ENCODE measurements at places on chromosomes 11 and 22.

- no peak for DNase-seq
Observed at GRCh38 chr11:72900013-72900412, 85.8 kb downstream of the ATG16L2 start.

DNA sequence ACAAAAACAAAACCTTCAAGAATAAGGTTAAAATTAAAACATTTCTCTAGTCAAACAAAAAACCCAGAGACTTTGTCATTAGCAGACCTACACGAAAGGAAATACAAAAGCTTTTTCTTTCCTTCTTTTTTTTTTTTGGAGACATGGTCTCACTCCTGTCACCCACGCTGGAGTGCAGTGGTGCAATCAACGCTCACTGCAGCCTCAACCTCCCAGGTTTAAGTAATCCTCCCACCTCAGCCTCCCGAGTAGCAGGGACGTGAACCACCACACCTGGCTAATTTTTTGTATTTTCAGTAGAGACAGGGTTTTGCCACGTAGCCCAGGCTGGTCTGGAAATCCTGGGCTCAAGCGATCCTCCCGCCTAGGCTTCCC, 30.5 kb downstream of the PLA2G6 start:
- DNase-seq = no peak

GRCh38 chr11:1549338-1550330, 22.4 kb downstream of the DUSP8 start:
- DNase-seq = no peak

DNA sequence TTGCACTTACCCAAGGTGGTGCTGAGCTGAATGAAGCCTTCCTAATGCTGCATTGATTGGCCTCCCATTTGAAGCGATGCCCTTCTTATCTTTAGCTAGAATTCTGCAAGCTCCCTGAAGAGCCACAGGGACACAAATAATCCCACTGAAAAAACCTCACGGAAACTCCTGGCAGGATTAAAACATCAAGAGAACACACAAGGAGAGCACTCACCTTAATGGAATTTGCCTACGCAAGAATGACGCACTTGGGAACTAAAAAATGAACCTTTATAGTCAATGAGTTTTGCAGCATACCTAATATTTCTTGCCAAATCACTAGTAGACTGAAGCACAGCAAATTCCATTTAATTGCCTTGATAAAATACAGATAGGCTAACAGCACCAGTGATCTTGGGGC, 232.8 kb upstream of the UBASH3B start:
- no peak for DNase-seq

- peak; percentile 57 for DNase-seq
Observed at GRCh38 chr11:86291466-86292262, 10.4 kb upstream of the HIKESHI start.

GRCh38 chr11:58152781-58153180, 27.5 kb upstream of the OR9I1 start:
- no peak for DNase-seq

GRCh38 chr11:59755701-59756557, 753 bp downstream of the STX3 start:
- peak; percentile 73 for DNase-seq

GRCh38 chr11:6404342-6405051, 14.2 kb downstream of the SMPD1 start:
- no peak for DNase-seq

GRCh38 chr22:27068121-27068520, 410.7 kb downstream of the MIAT start:
- DNase-seq = no peak

DNA sequence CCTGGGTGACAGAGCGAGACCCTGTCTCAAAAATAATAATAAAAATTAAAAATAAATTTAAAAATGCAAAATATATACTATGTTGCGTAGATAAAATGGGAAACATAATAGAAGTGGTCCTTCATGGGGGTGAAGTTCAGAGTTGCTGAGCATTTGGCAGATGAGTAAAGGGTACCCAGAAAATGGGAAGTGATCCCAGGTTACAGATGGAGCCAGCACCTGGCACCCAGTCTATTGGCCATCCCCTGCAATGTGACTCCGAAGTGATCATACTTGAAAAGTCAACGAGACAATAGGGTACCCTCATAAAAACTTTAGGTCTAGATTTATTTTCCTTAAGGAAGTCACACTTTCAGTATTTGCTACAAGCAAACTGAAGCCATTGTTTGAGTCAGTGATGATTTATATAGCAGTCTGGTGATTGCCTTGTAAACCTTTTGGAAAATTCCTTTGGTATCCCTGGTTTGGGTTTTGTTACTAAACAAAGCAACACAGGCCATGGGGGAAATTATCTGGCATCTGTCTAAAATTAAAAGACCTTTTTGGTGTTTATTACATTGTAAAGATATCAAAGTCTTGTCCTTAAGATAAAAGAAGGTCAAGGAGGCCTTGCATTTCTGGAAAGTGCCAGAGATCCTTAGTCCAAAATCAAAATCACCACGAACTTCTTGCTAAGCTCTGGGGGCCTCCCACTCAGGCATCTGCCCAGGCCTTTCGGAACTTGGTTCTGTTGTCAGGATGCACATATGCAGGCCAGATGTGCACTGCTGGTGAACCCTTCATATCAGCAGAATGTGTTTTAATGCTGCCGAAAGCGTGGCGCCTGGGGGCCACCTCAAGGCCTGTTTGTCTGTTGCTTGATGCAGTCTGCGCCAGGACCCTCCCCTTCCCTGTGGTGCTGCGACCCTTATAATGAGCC, 4.3 kb downstream of the SMARCB1 start:
- DNase-seq = no peak

GRCh38 chr11:111812211-111812610, 46.0 kb upstream of the PPP2R1B start:
- no peak for DNase-seq

DNA sequence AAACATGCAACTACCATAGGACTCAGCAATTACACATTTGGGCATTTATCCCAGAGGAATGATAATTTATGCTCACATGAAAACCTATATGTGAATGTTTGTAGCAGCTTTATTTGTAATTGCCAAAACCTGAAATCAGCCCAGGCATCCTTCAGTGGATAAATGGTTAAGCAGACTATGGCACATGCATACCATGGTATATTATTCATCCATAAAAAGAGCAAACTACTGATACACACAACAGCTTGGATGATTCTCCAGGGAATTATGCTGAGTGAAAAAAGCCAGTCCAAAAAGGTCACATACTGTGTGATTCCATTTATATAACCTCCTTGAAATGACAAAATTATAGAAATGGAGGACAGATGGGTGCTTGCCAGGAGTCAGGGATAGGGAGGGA, 86.7 kb downstream of the ALX4 start:
- no peak for DNase-seq

GRCh38 chr11:128695539-128696221, 1.8 kb downstream of the FLI1 start:
- no peak for DNase-seq

DNA sequence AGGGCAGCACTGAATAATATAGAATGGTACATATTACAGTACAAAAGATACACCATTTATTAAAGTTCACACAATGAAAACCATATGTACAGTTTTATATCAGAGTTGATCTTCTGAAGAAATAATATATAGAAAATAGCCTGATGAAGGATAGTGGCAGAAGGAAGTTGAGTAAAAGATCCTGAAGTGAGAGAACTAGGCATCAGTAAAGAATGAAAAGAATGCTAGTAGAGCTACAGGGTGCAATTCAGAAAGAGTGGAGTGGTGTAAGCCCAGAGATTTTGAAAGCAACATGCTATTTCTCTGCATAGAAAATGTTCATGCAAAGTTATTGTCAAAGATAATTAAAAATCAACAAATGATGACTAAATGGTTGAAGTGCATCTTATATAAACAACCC, 1552.7 kb upstream of the TENM4 start:
- DNase-seq = no peak

DNA sequence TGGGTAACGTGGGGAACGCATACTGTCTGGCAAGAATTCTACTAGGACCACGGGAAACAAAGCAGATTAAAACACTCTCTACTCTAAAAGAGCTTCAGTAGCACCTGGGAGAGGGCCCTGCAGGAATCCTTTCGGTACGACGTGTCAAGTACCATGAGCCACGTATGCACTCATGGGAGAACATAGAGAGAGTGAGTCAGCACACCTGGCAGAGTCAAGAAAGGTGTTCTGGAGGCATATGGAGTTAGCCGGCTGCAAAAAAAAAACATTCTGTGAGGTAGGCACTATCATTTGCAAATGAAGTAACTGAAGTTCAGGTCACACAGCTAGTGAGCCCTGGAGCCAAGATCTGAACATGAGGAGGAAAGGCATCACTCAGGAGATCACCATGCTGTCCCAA, 71.1 kb upstream of the BID start:
- no peak for DNase-seq

- DNase-seq = no peak
Observed at GRCh38 chr11:61893981-61894380, 2.6 kb upstream of the FADS3 start.

- no peak for DNase-seq
Observed at GRCh38 chr11:34869425-34869824, 46.8 kb downstream of the APIP start.

DNA sequence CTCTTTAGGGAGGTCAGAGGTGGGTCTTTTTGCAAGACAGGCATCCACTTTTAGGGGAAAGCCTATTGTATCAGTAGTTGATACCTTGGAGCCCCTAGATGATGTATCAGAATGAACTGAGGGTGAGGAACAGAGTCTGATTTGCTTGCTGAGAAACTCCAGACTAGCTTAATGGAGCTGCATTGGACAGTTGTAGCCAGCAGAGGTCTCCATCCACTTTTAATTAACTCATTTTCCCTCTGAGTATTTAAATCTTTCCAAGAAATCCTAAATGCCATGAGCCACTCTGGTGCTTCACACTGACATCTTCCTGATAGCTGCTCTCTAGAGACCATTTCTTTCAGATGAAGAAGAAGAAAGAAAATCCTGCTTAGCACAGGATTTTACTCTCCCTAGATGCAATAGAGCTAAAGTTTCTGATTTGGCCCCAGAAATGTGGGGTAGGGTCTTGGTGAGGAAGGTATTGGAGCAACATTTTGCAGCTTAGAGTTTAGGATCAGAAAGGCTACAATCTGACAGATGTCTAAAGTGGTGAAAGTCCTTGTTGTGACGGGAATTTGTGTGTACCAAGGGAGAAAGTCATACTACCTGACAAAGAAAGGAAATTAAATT, 38.0 kb downstream of the EXT2 start:
- DNase-seq = no peak

DNA sequence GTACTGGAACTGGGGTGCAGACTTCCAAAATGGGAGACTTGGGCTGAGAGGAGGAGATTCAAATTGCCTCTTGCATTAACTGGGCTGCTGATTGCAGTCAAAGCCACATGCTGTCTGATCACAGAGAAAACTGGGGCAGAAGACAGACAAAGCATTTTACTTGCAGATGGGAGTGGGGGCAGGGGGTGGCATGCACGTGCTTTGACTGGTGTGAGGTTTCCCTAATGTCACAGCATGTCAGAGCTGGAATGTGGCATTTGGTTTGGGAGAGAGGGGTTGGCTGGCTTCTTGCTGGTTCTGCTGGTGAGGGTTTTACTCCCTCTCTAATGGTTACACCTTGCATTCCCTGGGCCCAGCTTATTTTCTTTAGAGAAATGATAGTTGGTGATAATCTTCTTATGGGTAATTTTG, 2.9 kb downstream of the TUB start:
- no peak for DNase-seq

GRCh38 chr11:12263141-12263693, 114.2 kb upstream of the PARVA start:
- no peak for DNase-seq

DNA sequence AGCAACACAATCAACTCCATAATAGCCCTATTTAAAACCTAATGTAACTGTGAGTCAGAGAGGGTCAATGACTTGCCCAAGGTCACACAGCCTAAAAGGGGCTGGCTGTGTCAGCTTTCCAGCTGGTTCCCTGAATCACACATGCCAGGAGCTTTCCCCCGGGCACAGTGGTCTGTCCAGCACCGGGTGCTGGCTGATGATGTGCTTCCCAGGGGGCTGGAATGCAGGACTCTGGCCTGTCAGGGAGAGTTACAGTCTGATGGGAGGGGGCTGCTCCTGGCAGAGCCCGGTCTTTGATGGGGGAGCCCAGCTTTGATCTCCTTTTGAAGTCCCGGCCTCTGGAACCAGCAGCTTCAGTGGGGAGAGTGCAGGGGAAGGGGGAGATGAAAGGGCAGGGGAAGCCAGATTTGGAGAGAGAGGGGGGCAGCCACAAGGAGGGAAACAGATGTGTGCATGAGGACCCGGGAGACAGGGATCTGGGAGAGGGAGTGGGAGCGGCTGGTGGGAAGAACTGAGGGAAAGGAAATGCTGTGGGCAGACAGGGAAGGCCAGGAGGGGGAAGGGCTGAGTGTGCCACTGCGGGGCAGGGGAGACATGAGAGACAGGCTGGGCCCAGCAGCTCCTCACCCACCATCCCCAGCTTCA, 102.7 kb downstream of the NECTIN1 start:
- no peak for DNase-seq

DNA sequence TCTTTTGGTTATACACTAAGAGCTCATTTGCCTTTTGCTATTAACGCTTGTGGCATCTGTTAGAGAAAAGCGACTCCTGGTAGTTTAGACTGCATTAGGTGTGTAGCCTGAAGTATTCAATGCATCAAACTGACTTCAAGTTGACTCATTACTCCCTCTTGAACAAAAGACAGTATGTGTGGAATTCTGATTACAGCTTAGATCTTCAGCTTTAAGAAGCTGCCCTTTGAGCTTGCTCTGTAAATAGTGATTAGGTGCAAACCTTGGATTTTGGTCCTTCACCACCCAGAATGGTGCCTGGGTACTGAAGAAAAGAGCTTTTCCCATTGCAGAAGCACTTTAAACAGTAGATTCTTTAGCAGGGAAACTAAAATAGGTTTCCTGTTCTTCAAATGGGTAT, 62.1 kb downstream of the FAT3 start:
- DNase-seq = no peak

- no peak for DNase-seq
Observed at GRCh38 chr11:102081313-102081712, 28.9 kb upstream of the YAP1 start.

DNA sequence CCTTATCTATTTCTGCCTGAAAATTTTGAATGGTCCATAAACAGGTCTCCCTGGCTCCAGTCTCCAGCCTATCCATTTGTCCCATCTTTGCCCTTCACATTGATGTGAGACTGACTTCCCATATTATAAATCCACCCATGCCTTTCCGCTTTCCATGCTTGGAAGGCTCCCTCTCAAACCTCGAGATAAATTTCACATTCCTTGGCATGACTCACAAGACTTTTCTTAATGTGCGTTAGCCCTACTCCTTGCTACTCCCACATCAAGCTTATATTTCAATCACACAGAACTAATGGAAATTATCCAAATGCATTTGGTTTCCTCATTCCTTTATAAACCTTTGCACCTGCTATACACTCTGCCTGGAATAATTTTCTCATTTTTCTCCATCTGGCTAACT, 163.7 kb upstream of the NTM start:
- no peak for DNase-seq

DNA sequence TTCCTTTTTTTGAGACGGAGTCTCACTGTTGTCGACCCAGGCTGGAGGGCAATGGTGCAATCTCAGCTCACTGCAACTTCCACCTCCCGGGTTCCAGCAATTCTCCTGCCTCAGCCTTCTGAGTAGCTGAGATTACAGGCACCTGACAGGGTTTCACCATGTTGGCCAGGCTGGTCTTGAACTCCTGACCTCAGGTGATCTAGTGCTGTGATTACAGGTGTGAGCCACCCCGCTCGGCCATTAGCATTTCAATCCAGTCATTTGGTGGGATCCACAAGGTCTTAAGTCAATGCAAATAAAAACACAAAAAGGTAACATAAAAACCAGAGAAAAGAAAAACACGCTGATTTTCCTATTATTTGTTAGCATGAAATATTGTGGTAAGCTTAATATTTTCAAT, 1227.2 kb upstream of the TENM4 start:
- DNase-seq = no peak

Data from ecto neural progenitor cell (in vitro differentiated cells).